ELF-1 (cell line): ENCODE measurements at places on chromosomes 1 and 21.

GRCh38 chr1:239422818-239423217 lies 36.5 kb downstream of the CHRM3 start:
- no peak for DNase-seq

DNA sequence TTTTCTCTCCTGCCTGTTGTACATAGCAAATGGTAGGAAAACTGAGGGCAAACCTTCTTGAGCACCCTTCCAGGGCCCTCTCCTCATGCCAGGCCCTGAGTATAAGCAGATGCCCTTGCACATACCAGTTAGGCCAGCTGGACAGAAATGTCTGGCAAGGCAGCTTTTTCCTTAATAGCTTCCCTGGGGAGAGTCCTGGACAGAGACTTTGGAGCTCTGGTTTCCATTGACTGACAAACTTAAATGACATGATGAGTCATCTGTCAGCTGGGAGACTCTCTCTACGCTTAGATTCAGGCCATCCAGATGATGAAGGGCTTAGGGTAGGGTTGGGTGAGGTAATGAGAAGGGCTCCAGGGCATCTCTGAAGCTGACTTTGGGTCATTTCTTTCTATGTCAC lies 317.5 kb downstream of the ASTN1 start:
- peak; percentile 54 for DNase-seq

GRCh38 chr1:201537028-201537427 lies 1.9 kb upstream of the NAV1 start:
- DNase-seq, result no peak

GRCh38 chr1:51293898-51294515 lies 36.4 kb downstream of the TTC39A start:
- DNase-seq, result no peak

- DNase-seq, result no peak
Measured at GRCh38 chr1:165375623-165376022, 19.1 kb upstream of the LMX1A start.

DNA sequence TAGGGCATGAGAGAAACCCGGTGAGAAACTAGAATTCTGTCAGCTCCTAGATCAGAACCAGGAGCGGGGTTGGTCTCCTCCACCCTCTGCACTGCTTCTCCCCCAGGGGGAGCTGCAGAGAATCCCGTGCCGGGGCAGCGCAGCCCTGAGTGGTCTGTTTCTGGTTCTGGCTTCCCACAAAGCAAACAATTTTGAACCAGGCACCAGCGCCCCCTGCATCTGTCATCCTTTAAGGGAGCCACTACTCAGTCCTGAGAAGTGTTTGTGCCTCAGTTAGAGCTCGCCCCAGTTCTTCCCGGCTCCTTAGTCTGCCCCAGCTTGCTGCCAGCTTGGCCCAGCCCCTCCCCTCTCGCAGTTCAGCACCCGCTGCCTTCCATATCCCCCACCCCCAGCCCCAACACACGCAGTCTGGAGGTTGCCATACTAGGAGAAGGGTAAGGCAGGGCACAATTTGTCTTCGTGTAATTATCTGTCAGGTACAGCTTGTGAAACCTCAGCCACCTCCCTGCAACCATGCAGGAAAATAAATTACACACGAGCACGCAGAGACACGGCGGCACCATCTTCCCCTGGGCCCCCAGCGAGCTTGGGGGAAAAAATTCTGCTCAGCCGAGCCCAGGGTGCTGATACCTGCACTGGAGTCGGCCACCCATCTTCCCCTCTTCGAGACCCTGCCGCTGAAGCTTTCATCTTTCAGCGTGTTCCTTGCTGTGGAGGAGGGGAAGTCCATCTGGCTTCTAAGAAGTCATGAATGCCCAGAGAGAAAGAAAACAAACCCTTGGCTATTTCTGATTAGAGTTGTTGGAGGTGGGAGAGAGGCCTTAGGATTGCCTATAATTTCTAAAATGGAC lies 62.6 kb upstream of the CD1D start:
- DNase-seq, result peak; percentile 86

DNA sequence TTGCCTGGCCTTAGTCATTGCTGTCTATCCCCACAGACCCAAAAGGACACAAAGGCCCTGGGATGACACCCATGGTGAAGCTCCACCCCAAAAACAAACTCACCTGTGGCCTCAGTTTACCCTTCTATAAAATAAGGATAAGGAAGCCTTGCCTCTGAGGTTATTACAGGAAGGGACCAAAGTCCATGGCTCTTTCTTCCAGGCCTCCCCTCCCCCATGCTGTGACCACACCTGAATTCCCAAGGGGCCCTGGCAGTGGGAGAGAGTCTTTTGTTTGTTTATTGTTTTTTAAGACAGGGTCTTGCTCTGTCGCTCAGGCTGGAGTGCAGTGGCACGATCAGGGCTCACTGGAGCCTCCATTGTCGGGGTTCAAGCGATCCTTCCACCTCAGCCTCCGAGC lies 10.5 kb upstream of the TNFRSF25 start:
- no peak for DNase-seq

GRCh38 chr1:54709547-54710292 lies 5.9 kb upstream of the TTC4 start:
- DNase-seq, result no peak

DNA sequence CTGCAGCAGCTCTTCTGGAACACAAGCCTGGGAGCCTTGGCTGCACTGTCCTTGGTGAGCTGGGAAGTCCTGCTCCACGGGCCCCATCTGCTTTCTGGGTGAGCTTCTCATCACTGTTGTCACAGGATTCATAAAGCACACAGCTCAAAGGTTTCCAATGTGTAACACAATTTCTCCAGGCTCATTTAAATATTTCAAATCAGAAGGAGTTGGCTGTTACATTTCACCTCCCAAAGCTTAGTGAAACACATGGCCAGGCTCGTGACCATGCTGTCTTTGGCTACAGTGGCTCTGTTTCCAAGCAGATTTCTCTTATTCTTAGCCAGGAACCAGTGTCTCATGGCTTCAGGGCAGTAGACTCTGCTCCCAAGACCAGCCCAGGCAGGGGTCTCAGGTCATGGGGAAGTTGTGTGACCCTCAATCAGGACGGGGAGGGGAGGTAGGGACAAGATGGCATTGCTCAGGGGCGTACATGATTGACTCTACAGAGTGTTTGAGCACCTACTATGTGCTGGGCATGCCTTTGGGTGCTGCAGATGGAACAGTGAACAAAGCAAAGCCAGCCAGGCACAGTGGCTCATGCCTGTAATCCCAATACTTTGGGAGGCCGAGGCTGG lies 353.0 kb downstream of the NPHP4 start:
- no peak for DNase-seq

- no peak for DNase-seq
Measured at GRCh38 chr1:58857680-58858673, 74.1 kb upstream of the JUN start.

- DNase-seq, result no peak
Measured at GRCh38 chr21:46000182-46000730, 18.7 kb downstream of the COL6A1 start.

- DNase-seq, result no peak
Measured at GRCh38 chr1:56345831-56346230, 233.5 kb downstream of the PLPP3 start.

- DNase-seq, result no peak
Measured at GRCh38 chr1:197761654-197762053, 13.6 kb downstream of the DENND1B start.

DNA sequence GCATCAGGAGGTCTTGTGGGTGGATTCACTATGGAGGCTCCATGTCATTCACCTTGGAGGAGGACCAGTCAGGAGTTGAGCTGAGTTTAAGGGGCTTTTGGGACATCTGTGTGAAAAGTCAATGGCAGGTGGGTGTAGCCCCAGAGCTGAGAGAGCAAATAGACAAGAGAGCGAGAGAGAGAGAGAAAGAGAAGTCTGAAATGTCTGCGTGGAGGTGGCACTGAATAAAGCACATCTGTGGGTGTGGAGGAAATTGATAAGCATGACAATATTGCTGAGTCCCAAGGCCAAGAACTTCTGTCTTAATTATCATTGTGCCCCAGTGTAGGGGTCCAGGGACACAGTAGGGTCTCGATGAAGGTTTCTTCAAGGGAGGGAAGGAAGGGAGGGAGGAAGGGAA lies 79.5 kb upstream of the VAMP3 start:
- no peak for DNase-seq

- DNase-seq, result no peak
Measured at GRCh38 chr1:76955652-76956051, 88.4 kb downstream of the ST6GALNAC5 start.

DNA sequence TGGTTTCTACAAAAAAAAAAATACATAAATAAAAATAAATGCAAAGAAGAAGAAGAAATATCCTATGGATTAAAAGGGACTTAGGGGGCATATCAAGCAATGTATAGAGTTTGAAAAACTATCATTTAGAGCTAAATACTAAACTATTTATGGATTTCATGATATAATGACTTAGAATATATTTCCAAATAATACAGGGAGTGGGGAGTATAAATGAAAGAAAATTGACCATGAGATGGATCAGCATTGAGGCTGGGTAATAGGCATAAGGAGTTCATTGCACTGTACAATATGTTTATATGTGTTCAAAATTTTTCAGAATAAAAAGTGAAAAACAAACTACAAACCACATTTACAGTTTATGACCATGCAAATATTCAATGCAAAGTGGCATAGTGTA lies 18.8 kb downstream of the NHLH2 start:
- DNase-seq, result no peak

DNA sequence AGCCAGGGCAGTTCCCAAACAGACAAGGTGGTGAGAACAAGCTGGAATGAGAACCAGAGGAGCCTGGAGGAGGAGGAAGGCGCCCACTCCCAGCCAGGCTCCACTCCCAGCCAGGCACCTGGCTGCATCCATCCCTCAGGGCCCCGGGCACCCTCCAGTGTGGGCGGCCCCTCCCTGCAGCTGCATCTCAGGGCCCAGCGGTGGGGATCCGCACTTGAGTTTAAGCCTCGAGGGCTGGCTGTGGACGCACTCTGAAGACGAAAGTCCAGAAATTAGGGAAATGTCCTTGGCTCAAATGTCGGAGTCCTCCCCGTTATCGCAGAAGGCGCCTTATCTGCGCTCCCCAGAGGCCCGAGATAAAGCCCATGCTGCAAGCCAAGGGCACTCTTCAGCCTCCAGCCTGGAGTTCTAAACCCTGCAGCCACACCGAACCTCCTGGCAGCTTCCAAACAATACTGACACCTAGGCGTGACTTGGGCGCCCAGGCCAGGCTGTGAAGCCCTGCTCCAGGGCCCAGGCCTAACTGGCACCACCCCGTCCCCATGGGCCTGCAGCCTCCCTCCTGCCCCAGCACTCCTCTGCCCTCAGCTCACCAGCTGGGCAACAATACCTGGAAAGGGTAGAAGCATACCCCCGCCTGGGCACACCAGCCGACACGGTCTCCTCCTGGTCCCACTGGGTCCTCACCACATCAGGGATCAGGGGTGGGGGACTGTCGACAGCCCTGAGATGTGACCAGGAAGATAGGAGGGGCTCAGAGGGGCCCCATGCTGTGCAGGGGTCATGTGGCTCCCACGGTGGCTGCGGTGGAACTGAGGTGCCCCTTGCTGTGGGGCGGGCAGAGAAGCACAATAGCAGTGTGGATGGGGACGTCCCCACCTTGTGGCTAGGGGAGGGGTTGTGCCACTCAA lies 184.8 kb upstream of the VAMP3 start:
- DNase-seq, result no peak

DNA sequence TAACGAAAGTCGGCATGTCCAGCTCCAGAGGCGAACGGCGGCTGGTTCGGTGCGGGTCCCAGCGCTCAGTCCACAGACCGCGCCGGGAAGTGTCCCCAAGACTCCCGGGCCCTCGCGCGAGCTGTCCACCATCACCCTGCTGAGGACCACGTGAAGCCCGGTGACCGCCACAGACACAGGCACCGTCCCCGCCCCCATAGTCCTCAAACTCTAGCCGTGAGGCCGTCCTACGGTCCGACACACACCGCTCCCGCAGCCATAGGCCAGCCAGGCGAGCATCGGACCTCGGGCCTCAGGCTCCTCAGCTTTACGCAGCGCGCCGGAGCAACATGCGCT lies 535 bp downstream of the SETD4 start:
- no peak for DNase-seq

DNA sequence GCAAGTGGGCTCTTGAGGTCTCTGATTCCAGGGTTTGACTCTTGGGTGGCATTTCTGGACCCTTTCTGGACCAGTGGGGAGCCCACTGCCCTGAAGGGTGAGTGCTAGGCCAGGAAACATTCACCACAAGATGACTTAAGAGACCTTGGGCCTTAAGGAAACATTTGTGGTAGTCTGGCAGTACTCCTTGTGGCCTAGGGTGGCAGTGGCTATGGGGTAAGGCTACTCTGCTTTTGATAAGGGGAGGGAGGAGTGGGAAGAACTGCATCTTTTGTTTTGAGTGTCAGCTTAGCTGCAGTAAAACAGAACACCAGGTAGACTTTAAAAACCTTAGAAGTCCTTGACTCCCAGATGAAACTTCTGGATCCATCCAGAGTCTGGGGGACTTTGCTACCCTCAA lies 529.3 kb upstream of the LRRC7 start:
- no peak for DNase-seq

GRCh38 chr1:230806552-230806951 lies 59.4 kb downstream of the CAPN9 start:
- no peak for DNase-seq

GRCh38 chr1:228830954-228831481 lies 95.7 kb downstream of the RHOU start:
- DNase-seq, result no peak

- DNase-seq, result no peak
Measured at GRCh38 chr1:78606274-78606673, 14.0 kb upstream of the IFI44L start.

DNA sequence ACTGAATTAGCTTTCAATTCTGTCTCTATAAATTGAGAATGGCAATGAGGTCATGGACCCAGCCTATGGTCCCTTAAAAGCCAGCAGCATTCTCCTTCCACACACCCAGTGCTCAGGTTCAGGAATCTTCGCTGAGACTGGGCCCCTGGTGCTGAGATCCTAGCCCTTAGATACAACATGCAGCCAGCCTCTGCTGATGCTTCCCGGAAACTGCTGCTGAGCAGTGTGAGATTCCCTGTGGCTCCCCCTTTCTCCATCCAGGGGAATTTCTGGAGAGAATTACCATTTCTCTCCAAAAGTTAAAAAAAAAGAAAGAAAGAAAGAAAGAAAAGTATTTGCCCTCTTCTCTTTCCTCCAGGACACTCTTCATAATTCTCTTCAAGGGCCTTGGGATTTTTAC lies 31.7 kb upstream of the RALGPS2 start:
- DNase-seq, result peak; percentile 53

GRCh38 chr1:172325531-172325930 lies 95.0 kb upstream of the C1orf105 start:
- no peak for DNase-seq

GRCh38 chr1:21939650-21940374 lies 2.7 kb upstream of the HSPG2 start:
- DNase-seq, result no peak

DNA sequence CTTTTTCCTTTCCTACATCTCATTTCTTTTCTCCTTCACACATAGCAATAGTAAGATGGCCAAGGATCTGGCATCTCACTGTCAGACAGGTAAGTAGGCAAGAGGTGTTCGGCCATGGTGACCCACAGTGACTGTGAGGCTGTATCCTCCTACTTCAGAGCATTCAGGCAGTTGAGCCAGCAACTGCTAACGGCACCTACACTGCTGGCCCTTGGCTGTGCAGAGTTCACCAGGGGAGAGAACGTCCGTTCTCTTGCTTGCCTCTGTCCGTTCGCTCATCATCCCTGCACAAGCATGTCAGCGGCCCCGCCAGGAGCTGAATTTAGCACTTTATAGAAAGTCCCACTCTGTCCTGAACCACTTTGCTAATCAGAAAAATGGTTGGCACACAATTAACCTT lies 113.6 kb downstream of the GREM2 start:
- DNase-seq, result peak; percentile 19

GRCh38 chr1:24443241-24443656 lies 27.6 kb downstream of the NIPAL3 start:
- DNase-seq, result no peak

- DNase-seq, result no peak
Measured at GRCh38 chr1:51666478-51666877, 49.6 kb downstream of the OSBPL9 start.

- no peak for DNase-seq
Measured at GRCh38 chr1:225763716-225764548, 13.7 kb upstream of the SRP9 start.
